ENCODE measurements at places on chromosomes 3 and 15.

DNA sequence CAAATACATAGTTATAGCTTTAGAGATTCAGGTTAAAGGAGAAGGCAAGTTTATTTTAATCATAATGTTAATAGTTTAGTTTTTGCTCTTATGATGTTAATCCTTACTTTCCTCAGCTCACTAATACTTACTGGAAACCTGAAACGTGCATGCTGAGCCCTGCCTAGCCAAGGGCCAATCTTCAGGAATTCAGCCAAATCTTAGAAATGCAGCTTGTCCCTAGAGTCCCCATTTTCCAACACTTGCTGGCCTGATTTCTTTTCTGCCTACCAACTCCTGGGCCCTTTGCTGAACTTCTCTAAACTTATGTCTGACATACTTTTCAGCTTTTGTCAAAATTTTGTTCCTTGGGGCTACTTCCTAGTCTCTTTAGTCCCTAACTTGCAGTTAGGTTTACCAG, 22.8 kb downstream of the BCHE start:
- H3K27ac ChIP-seq = no peak overlapping the region
- H3K27me3 ChIP-seq = no peaks in the 10 kb centered on the region
- no peak overlapping the region for H3K4me3 ChIP-seq
- H3K36me3 ChIP-seq = no peaks in the 10 kb centered on the region
- no peak for DNase-seq

DNA sequence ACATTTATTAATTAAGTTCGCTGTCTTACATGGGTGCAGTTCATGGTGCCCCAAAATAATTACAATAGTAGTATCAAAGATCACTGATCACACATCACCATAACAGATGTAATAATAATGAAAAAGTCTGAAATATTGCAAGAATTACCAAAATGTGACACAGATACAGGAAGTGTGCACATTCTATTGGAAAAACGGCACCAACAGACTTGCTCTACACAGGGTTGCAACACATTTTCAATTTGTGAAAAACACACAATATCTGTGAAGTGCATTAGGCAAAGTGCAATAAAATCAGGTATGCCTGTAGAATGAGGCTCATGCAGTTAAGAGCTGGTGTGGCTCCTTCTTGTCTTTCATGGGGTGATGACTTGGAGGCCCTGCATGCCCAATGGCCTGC, 265.8 kb downstream of the RPLP1 start:
- H3K36me3 ChIP-seq = no peaks in the 10 kb centered on the region

- H3K27ac ChIP-seq = no peak overlapping the region
- H3K4me3 ChIP-seq = no peak overlapping the region
- DNase-seq = peak; percentile 52
- peaks cover 14% of the 10 kb centered on the region for H3K4me1 ChIP-seq
Observed at GRCh38 chr3:63067999-63068645, 192.9 kb upstream of the CADPS start.

DNA sequence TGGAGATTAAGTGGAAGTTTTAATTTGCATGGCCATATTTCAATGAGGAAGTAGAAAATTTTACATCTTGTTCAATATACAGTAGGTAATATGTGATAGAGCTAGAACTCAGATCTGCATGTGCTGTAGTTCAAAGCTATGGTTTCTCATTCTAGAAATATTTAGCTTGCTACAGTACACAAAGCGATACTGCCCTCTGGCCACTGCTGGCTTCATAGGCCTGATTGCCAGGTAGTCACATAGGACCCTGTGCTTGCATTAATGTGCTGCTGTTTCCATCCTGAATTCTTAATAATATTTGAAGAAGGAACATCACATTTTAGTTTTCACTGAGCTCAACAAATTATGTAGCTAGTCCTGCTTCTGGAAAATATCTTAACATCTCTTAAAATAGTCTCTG, 87.0 kb downstream of the PLSCR2 start:
- no peak overlapping the region for H3K27ac ChIP-seq
- H3K36me3 ChIP-seq = no peaks in the 10 kb centered on the region
- peaks cover 3% of the 10 kb centered on the region for H3K4me1 ChIP-seq
- H3K27me3 ChIP-seq = no peaks in the 10 kb centered on the region
- no peak for DNase-seq
- no peak overlapping the region for H3K4me3 ChIP-seq

GRCh38 chr15:89123181-89123525, 34.9 kb downstream of the ABHD2 start:
- peaks cover 7% of the 10 kb centered on the region for H3K36me3 ChIP-seq
- no peak for DNase-seq
- no peaks in the 10 kb centered on the region for H3K27me3 ChIP-seq
- no peak overlapping the region for H3K27ac ChIP-seq
- no peak overlapping the region for H3K4me3 ChIP-seq
- H3K4me1 ChIP-seq = peaks cover 38% of the 10 kb centered on the region

Data from progenitor cell of endocrine pancreas (in vitro differentiated cells).